ENCODE measurements at places on chromosomes 7 and 10. TPM values are rescaled to one million over a fixed set of nuclear protein-coding genes. Genes with fewer than 3 reads are reported as not detected.

DNA sequence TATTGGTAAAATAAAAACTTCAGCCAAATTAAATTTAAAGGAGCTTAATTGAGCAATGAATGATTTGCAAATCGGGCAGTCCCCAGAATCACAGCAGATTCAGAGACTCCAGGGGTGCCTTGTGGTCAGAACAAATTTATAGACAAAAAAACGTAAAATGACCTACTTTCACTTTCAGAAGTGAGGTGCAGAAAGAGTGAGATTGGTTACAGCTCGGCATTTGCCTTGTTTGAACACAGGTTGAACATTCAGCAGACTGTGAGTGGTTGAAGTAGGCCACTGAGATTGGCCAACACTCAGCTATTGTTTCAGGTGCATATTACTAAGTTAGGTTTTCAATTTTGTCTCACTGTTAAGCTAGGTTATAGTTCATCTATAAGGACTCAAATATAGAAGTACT lies 153.4 kb downstream of the BICC1 start:
- no peak for DNase-seq

GRCh38 chr7:33108554-33109004 lies 625 bp downstream of the RP9 start:
- DNase-seq = no peak

DNA sequence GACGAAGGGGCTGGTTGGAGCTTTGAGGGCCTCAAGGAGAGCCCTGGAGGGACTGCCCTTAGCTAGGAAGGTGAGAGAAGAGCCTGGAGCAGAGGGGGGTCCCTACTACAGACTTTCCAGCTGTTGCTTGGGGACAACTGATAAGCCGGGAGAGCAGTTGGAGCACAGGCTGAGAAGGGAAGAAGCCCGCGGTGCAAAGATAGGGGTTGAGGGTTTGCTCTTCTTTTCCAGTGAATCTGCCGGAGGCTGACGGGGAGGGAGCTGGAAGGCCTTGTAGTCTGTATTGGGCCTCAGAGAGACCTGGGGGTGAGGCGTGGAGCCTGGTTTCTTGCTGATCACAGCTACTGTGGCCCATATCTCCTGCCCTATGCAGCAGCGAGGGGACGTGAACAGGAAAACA lies 23.7 kb downstream of the CYP26A1 start:
- no peak for DNase-seq

GRCh38 chr10:12638781-12639180 lies 289.4 kb downstream of the CAMK1D start:
- no peak for DNase-seq

GRCh38 chr10:69220507-69220906 lies 375 bp downstream of the HKDC1 start:
- DNase-seq = no peak

GRCh38 chr7:135673360-135673706 lies 11.0 kb downstream of the STMP1 start:
- no peak for DNase-seq

DNA sequence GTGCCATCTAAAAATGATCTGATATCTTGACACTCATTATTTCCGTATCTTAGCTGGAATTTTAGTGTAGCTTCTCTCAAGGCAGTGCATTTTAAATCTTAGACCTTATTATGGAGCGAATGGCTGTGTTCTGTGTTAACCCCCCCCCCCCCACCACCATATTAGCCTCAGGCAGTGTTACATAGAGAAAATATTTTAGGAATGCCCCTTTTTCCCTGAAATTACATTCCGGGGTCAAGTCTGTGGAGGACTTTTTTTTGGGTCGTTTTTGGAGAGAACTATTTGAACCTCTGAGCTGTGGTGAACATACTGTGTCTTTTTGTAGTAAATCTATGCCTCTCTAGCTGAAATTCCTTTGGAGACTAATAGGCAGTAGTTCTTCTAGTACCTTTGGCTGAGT lies 3.1 kb downstream of the CCDC126 start:
- no peak for DNase-seq

- DNase-seq = no peak
Observed at GRCh38 chr7:38245409-38245977, 27.9 kb downstream of the TARP start.

Gene LGI1
- total RNA-seq = 0.27 TPM

- DNase-seq = peak; percentile 86
Observed at GRCh38 chr7:37198906-37199485, 249.7 kb downstream of the ELMO1 start.

GRCh38 chr10:102368077-102368476 lies 27.4 kb upstream of the NFKB2 start:
- no peak for DNase-seq

DNA sequence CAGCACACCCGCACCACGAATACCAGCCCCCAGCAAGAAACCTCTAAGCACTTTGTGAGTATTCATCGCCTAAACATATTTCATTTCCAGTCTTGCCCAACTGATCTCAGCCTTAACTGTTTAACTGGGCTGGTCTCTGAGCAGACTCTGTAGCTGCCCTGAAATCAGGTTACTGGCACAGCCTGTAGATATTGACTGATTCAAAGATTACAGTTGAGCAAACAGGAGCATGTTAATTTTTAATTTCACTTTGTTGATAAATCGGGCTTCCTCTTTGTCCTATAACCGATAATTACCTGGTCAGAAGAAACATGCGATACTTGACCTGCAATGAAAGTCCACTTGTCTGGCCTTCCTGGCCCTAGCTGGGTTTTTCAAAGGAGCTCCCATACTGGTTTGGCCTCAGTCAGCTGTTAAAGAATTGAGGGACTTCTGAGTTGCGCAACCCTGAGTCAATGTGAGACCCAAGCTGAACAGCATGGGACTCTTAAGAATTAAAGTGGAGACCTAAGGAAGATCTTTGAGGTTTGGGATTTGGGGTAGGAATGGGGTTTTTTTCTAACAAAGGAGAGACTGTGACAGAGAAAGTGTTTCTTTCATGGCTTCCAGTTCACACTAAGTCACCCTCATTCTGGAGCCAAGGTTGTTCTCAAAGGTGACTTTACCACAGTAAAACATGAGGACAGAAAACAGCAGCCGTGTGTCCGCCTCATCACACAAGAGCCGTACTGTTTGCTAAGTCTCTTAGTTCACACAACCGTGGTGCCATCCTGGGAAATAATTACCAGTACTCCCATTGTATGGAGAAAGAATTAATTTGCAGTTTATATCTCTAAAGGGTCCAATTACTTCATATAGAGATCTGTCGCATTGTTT lies 75.9 kb downstream of the PPP1R3C start:
- no peak for DNase-seq

DNA sequence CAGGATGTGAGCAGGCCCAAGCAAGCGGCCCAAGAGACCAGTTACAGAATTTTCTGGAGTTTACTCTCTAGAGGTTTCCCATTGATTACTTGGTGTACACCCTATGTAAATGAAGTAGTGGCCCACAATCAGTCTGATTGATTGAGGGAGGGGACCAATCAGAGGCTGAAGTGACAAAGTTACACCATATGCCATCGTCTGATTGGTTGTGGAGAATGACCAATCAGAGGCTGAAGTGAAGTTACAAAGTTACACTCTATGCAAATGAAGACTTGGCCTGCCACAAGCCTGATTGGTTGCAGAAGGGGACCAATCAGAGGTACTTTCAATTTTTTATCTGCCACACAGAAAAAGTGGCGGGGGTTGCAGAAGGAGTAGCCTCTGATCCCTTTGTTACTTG lies 83.7 kb downstream of the KIF20B start:
- DNase-seq = no peak

- DNase-seq = no peak
Observed at GRCh38 chr7:1928645-1929348, 258.7 kb downstream of the ELFN1 start.

DNA sequence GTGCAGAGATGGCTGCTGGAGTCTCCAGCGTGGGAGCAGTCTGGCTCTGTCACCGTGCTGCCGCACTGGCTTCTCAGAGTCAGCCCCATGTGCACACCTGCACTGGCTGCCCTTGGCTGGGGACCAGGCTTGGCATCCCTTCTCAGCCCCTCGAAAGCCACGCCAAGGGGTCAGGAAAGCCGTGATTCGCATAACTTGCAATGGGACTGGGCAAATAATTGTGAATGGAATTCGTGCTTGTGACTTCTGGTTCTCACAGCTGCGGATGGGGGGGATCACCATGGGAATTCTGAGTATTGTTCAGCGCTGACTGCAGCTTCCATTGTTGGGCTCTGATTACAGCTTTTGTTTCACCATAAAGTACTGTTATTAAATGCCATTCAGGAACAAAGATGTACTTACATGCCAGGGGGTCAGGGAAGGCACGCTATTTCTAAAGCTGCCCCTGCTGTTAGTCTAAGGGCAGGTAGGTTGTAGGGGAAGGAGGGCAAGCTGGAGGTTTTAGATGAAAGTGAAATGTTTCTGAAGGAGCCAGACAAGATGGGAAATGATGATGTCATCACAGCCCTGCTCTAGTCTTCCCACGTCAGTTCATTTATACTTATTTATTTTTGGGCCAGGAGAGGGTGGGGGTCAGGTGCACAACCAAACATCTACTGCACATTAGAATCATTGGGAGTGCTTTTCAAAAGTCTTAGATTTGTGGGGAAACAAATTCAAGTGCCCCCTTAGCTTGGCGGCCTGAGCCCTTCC lies 5.8 kb upstream of the PLEKHA1 start:
- DNase-seq = no peak

GRCh38 chr7:9453521-9453920 lies 1020.1 kb downstream of the NXPH1 start:
- DNase-seq = no peak

DNA sequence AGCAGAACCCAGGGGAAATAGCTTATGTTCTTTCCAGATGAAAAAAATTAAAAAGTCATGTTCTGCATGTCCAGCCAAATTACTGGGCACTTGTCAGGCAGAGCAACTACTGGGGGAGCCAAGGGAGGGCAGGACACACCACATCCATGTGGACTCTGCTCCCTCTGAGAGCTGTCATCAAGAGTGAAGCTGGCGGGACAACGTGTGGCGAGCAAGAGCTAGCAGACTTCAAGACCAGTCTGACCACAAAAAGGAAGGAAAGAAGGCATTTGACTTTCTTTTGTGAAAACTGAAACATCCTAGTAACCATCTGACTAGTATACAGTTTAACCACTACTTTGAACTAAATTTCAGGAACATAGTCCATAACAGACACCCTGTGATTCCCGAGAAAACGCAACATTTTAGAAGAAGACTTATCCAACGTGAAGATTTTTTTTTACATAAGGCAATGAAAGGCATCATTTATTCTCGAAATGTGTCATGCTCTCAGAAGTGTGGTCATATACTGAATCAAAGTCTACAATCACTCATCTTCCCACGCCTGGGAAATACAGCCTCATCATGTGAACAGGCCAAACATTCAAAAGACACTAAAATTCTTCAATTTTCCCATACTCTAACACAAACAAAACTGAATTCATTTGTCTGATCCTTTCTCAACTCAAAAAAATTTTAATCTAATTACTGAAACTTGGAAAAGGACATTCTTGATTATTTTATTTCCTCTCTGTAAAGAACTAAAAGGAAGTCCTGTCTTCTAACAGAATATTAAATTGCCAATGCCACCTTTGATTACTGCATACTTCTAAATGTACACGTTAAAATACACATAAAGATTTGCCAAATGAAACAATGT lies 15.5 kb downstream of the CYTH3 start:
- DNase-seq = peak; percentile 63

- DNase-seq = no peak
Observed at GRCh38 chr10:2962194-2962593, 105.2 kb upstream of the PFKP start.

Gene SFTPD
- 0.29 TPM for total RNA-seq

GRCh38 chr7:27516421-27516820 lies 146.3 kb downstream of the HIBADH start:
- no peak for DNase-seq

- DNase-seq = no peak
Observed at GRCh38 chr7:134766779-134767519, 12.5 kb upstream of the CALD1 start.

DNA sequence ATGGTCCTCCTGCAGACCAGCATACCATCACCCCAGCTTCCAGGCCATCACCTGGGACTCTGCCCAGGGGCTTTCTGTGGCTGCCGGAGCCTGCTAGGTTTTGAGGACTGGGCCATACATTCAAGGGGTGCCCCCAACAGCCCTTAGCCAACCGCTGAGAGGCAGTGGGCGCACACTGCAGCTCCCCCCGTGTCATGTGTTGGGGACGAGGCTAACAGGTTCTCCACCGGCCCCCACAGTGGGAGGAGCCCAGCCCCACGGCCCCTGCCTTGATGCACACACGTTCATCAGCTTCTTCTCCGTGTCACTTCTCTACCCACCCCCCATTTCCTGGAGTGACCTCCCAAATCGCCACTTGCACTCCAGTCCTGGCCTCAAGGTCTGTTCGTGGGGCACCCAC lies 543.2 kb upstream of the FOXK1 start:
- no peak for DNase-seq

- DNase-seq = no peak
Observed at GRCh38 chr7:139515266-139515665, 8.2 kb upstream of the CLEC2L start.

Gene NPFFR1
- total RNA-seq = 0.12 TPM

- peak; percentile 50 for DNase-seq
Observed at GRCh38 chr10:80518807-80519360, 18.8 kb upstream of the SH2D4B start.

DNA sequence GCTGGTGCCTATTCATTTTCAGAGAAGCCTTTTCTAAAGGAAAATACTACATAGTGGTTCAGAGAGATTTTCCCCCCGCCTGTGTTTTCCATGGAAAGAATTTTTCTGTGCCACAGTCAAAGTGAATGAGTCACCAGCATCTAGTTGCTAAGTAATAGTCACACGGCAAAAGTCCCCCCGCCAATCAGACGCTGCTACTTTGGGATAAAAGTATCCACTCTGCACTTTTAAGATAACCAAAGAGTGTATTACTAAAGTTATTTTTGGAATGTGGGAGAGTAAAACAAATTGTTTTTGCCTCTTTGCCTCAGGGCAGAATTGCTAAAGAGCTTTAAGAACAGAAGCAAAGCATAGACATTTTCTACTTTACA lies 23.5 kb downstream of the ABLIM1 start:
- peak; percentile 86 for DNase-seq

Gene KLLN
- total RNA-seq = 0.58 TPM

- DNase-seq = no peak
Observed at GRCh38 chr10:2745666-2746065, 321.7 kb upstream of the PFKP start.

- DNase-seq = no peak
Observed at GRCh38 chr7:3805151-3805550, 504.1 kb downstream of the SDK1 start.

DNA sequence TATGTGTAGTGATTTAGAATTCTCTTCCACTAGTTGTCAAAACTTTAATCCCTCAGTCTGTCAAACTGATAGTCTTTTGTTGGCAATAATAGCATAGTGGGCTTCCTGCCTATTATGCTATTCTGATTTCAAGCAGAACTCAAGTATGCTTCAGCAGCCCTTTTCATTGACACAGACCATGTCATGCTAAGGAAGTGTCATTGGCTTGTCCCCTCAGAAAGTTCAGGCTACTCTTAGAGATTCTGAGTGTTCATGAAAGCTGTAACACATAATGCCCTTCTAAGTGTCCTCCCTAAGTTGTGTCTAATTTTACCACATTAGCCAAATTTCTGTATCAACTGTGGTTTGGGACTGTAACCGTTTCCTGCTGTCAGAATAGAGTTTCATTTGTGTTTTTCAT lies 198.7 kb downstream of the THSD7A start:
- no peak for DNase-seq

Gene CPVL
- total RNA-seq = 12.8 TPM

Gene MAT1A
- 0.21 TPM for total RNA-seq

Gene GNAT3
- total RNA-seq = not detected

Gene LRRTM3
- total RNA-seq = not detected

Measured in left cardiac atrium (tissue), 4 donors.